ENCODE measurements at places on chromosomes 16 and 17.

DNA sequence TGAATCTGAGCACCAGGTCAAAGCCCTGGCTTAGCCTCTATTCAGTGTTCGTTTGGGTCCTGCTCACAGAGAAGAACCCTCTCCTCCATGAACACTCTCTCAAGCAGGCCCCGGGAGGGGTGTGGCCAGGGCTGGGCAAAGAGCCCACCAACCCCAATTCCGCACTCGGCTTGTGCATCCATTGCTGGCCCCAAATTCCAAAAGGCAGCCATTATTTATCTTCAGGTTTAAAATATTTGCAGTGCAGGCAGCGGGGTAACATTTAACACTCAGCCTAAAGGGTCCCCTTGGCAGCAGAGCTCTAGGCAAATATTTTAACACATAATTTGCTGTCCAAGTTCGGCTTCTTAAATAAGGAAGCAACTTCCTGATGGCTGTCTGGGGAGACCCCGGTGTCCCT is 115.7 kb downstream of the ZNF423 start:
- no peak for DNase-seq

- DNase-seq: no peak
These were observed 12.2 kb upstream of the CBFA2T3 start for GRCh38 chr16:88988980-88989811.

DNA sequence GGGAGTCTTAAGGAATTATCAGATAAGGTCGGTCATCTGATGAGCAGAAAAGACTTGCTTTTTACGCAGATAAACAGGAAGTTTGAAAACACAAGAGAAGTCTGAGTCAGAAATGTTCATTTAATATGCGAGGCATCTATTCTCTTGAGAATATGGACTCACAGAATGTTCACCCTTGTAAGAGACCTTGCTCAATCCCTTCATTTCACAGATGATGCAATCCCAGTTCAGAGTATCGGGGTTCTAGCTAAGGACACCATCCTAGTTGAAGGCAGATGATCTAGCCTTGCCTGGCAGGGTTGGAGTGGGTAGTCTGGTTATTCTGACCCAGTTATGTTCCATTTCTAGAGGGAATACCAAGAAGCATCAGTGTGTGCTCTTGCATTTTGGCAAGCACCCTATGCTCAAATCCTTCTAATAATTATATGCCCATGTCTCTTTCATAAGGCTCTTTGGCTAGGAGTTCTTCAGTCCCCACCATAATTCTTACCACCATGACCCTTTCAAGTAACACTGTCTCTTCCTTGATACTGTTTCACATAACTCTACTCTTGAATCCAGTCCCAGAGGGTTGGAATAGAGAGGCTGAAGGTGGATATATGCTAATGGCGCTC is 42.5 kb downstream of the YPEL2 start:
- no peak for DNase-seq

- no peak for DNase-seq
These were observed 16.7 kb downstream of the ZNF423 start for GRCh38 chr16:49839017-49839825.

- peak; percentile 83 for DNase-seq
These were observed 43.8 kb downstream of the DNAJA2 start for GRCh38 chr16:46929378-46930332.

DNA sequence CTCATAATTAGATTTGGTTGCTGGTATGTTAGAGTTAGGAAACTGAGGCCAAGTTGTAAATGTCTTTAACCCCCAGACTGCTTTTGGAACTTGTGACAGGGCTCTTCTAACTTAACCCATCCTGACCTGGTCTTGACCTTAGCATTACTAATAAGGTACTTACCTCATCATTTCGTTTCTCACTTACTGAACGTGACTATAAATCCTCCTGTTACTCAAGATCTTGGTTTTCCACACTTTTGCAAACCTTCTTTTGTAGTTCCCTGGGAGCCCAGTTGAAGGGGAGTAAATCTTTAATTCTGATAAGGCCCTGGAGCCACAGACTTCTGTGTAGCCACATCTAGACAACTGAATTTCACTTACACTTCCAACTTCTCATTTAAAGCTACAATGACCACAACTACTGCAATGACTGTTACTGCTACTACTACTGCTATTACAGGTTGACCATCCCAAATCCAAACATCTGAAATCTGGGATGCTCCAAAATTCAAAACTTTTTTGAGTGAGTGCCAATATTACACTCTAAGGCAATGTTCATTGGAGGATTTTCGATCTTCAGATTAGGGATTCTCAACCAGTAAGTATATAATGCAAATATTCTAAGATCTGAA is 248.8 kb upstream of the TBX2 start:
- DNase-seq: no peak

DNA sequence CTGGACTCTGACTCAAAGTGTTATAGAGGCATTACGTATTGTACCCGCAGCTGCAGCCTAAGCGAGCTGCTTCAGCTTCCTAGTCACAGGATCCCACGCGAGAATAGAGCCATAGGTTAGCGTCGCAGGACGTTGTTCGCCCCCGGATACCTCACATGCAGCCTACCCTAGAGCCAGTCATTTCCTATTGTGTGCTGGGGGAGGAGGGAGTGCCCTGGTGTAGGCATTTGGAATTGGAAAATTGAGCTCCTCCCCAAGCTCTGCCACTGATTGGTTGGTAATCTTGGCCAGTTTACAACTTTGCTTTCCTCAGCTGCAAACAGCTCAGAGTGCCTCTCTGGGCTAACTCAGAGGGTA is 530 bp downstream of the NAA60 start:
- peak; percentile 48 for DNase-seq

GRCh38 chr17:13835151-13835550 is 233.4 kb upstream of the HS3ST3A1 start:
- DNase-seq: no peak

DNA sequence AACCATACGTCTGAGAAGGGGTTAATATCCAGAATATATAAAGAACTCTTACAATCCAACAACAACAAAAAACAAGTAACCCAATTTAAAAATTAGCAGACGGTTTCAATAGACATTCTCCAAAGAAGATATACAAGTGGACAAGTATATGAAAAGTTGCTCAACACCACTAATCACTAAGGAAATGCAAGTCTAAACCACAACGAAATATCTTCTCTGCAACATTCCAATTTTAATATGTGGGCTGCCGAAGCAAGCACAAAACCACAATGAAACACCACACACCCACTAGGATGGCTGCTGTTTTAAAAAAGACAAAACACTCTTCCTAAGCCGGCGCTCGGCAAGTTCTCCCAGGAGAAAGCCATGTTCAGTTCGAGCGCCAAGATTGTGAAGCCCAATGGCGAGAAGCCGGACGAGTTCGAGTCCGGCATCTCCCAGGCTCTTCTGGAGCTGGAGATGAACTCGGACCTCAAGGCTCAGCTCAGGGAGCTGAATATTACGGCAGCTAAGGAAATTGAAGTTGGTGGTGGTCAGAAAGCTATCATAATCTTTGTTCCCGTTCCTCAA is 5.9 kb upstream of the SLC13A2 start:
- no peak for DNase-seq

DNA sequence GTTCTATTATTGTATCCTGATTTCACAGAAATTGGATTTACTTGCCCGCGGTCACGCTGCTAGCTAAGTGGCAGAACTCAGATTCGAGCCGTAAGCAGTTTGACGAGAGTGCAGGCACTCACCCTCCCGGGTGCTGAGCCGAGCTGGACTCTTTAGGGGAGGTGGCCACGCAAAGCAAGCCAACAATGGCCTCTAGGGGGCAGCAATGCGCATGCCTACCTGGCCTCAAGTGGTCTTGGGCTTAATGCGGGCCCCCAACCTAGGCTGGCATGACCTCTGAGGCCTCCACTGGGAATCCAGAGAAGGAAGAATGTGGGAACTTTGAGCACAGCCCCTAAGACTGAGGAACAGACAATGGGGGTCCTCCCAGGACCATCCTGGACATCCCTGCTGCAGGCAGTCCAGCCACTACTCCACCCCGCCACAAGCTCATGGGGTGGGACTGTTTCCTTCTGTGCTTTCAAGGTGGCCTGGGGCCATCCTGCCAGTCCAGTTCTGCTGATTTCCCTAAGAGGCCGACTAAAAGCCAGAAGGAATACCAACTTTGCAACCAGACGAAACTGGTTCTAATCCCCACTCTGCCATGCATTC is 276.5 kb downstream of the XYLT1 start:
- DNase-seq: peak; percentile 53

- DNase-seq: no peak
These were observed 339.0 kb downstream of the TMEM114 start for GRCh38 chr16:8251298-8251697.

GRCh38 chr16:57036945-57037344 is 47.6 kb downstream of the NLRC5 start:
- DNase-seq: no peak

GRCh38 chr16:84451781-84452180 is 52.7 kb downstream of the MEAK7 start:
- DNase-seq: no peak

GRCh38 chr17:70181376-70181775 is 12.0 kb downstream of the KCNJ2 start:
- DNase-seq: no peak

DNA sequence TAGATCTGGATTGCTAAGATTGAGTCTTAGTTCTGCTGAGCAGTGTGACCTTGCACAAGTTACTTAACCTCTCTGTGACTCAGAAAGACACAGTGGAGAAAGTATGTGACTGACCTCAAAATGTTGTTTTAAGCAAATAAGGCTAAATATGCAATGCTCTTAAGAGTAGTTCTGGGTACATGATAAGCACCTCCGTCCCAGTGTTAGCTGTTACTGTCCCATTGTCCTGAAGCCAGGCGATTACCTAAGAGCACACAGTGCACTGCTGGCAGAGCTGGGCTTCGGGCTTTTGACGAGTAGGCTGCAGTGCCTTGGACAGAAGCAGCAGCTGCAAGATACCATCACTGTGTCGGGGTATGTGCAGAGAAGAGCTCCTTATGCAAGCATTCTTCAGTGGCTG is 32.7 kb upstream of the FOXF1 start:
- no peak for DNase-seq

GRCh38 chr17:43860927-43861622 is 14.1 kb downstream of the CD300LG start:
- DNase-seq: peak; percentile 31

GRCh38 chr17:5219536-5219935 is 15.1 kb downstream of the SCIMP start:
- DNase-seq: no peak

GRCh38 chr17:6701719-6702118 is 11.4 kb downstream of the SLC13A5 start:
- DNase-seq: peak; percentile 82

DNA sequence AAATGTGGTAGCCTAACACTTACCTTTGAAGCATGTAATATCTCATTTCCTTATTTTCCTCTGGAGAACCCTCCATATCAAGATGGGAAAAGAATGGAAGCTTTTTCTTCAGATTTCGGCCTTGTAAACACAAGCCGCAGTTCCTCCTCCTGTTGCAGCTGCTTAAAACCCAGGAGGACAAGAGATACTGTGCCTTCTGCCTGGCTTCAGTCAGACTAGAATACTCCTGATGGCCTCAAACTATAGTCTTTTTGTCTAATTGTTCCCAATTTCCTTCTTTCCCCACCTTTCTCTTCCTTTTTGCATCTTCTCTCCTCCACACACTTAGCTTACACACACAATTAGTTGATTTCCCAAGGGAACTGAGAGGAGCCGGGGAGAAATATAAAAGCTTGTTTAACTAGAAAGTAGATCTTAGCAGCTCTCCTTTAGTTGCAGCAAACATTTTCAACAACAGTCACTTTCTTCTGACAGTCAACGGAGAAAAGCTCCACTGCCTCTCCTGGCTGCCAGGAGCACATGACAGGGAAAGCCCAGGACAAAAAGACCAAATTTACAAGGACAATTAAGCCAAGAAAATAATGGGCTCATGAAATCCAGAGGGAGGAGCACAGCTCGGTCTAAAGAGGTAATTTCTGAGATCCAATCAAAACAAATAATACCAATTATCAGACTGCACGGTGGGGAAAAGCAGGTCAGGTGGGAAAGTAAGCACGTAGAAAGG is 76.4 kb upstream of the C17orf78 start:
- DNase-seq: no peak

GRCh38 chr16:49537924-49538459 is 164.4 kb downstream of the C16orf78 start:
- no peak for DNase-seq

DNA sequence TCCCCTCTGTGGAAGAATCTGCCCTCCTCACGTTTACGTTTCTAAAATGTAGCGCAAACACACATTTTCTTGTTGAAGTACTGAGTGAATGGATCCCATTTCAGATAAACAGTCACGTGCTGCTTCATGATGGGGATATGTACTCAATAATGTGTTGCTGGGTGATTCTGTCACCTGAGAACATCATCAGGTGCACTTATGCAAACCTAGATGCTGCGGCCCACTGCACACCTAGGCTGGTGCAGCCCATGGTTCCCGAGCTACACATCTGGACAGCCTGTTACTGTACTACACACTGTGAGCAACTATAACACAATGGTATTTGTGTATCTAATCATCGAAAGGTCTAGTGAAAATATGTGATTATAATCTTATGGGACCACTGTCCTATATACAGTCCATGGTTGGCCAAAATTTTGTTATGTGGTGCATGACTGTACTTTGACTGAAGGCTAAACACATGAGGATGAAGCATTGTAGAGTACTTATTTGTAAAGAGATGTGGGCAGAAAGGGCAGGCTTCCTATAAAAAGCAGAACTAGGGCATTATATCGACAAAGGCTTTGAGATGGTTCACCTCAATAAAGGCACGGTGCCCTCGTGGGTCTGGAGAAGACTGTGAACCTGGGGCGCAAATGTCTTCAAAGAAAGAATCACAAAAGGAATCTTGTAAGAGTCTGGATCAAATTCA is 26.3 kb downstream of the MARF1 start:
- DNase-seq: no peak

- no peak for DNase-seq
These were observed 262.3 kb upstream of the TNRC6C start for GRCh38 chr17:77696151-77696720.

GRCh38 chr16:20829536-20829935 is 23.2 kb downstream of the REXO5 start:
- no peak for DNase-seq

DNA sequence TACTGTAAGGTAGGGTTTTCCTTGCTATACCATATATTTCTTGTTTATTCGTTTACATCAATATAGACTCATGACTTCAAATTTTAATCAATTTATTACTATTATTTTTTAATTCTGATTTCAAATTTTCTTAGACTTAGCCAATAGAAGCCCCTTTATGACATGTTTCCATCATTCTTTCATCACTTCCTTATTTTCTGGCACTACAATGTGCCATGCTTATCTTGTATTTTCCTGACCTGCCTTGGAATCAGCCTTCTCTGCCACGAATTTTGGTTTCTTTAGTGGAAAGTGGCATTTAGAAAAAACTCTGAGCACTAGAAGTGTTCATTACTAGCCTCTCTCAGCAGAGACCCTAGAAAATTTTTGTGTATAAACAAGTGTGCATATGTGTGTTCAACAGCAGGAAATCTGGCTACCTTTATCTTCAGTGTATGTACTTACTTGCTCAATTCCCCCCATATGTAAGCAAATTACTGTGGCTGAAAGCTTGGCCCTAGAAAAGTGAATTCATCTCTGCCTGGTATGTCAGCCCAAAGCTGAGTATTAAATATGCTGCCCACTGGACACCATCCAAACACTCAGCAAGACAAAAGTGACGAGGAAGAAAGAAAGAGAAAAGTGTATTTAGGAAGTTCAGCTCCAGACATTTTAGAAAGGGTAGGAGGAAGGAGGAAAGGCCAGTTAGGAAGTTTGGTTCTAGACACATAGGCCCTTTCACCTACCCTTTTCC is 4.0 kb downstream of the STXBP4 start:
- DNase-seq: no peak
